ENCODE measurements at places on chromosomes 2 and 18.

- DNase-seq: no peak
Observed at GRCh38 chr2:133726973-133727372, 158.7 kb upstream of the NCKAP5 start.

DNA sequence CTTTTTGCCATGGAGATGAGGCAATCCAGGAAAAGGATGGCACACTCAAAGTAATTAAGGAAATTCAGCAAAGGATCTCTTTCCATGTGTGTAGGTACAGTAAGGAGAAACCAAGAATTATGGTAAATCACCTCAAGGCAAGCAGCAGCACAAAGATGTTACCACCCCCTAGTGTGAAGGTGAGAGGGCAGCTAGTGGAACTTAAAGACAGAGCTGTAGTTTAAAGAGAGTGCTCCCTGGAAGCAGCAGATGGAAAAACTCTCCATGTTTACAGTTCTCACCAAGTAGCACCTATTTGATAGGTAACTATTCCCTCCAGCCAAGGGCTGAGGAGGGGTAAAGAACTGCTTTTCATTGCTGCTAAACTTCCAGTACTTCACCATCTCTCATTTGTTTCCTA lies 860.4 kb upstream of the CRIM1 start:
- DNase-seq: no peak

DNA sequence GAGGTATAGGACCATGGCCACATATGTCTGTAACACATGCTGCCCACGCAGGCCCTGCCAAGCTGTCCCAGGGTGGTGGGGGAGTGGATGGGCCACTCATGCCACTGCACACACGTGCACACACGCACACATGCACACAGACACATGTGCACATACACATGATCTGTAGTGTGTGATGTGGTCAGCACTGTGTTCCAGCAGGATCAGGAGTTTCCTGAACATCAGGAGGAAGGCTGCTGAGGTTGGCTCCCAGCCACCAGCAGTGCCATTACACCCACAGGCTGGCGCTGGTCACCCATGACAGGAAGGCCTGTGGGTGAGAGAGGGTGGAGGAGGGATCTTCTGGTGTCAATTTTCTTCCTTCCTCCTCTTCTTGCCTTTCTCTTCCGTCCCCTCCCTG lies 44.7 kb downstream of the POMC start:
- peak; percentile 54 for DNase-seq

DNA sequence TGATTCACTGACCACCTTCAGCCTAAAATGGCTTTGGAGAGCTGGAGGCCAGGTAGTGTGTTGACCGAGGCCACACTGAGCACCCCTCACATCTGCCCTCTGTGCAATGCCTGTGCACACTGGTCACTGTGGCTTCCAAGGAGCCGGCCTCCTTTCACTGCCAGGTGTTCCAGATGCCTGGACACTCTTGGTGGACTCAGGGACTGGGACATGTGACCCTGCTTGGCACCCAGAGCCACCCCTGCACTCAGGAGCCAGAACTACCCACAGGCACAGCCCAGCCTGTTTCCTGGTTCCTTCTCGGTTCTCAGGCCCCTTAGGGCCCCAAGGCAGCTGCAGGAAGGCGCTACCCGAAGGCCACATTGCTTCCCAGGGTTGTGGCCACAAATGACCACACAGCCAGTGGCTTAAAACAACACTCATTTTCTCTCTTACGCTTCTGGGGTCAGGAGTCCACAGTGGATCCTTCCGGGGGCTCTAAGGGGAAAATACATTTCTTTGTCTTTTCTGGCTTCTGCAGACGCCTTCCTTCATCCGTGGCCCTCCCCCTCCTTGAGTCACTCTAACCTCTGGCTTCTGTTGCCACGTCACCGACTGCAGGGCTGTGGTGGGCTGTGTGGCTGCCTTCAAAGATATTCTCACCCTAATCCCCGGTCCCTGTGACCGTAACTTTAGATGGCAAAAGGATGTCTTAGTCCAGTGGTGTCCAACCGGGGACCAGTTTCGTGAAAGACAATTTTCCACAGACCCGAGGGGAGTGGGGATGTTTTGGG lies 78.6 kb downstream of the ASB1 start:
- no peak for DNase-seq

DNA sequence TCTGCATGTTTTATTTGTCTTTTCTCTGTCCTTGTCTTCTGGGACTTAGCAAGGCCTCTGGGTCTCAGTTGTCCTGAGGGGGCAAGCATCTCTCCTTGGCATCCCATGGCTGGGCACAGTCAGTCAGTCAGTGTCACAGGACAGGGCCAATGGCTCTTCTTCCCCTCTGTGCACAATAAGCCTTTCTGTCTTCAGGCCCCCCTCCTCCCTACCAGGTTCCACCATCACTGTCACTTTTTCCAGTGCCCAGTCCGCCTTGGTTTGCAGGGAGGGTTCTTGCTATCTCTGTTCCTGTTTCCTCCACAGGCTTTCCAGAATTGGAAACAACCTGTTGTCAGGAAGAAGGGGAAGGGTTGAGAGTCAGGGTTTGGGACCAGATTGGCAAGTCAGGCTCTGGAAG lies 1.7 kb upstream of the VAMP5 start:
- DNase-seq: no peak

DNA sequence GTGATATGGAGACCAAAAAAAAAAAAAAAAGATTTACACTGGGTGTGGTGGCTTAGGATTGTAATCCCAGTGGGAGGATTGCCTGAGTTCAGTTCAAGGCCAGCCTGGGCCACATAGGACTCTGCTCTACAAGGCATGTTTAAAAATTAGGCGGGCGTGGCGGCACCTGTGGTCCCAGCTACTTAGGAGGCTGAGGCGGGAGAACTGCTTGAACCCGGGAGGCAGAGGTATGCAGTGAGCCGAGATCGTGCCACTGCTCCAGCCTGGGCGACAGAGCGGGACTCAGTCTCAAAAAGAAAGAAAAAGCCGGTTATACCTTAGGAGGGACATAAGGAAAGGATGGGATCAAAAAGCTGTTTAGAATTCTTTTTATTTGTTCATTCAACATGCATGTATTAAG lies 707 bp upstream of the SPDYA start:
- no peak for DNase-seq

DNA sequence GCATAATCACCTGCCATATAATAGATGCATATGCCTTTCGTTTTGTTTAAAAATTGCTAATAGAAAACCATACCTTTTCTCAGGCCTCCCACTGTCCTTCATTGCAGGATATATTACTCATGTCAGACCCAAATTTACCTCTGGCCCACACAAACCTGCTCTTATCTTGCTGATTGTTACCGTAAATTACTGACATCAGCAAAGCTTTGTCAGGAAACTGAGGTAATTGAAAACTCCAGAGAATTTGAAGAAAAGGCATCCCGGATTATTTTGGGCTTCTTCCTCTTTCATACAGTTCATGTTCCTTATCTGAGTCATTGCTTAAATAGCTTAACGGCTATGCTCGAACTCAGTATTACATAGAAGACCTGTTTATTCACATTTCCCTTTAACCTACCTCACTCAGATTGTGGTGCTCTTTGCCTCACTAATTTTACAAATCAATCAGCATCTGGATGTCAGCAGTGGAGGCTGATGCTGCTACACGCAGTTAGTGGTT lies 145.7 kb downstream of the ZEB2 start:
- DNase-seq: peak; percentile 24

DNA sequence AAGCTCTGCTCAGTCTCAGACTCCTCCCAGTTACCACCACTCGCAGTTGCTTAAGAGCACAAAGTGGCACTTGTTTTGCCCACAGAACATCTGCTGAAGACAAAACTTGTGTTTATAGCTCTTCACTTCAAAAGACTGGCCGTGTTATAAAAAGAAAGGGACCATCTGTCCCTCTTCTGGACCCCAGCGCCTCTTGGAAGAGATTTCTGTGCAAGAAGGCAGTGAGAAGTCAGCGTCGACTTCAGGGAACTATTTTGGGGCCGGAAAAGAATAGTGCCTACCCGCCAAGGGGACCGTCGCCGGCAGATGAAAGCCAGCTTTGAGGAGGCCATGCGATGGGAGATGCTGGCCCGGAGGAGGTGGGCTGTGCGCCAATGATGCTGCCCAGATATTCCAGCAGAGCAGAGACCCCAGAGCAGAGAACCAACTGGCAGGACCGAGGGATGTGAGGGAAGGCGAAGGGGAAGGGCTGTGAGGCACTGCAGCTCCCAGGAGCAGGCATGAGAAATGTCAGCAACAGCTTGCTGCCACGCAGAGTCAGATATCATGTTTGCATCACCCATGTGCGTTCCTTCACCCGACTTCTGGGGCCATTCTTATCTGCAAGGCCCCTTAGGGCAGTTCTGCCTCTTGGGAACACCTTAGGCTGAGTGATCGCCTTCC lies 270.9 kb downstream of the ATAD2B start:
- DNase-seq: no peak

DNA sequence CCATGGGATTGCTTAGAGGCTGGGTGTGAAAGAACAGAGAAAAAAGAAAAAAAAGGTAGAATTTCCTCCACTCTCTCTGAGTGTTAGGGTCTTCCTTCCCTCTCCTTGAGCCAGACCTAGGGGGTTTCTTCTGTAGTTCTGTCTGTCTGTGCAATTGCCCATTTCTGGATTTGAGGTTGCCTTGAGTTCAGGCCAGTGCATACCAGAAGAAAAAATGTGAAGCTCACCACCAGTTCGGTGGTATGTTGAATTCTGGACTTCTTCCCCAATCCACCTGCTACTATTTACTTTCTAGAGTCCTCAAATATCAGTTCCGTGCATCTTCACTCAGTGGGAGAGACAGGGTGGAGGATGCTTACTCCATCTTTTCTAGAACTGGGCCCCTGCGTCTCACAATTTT lies 15.3 kb upstream of the SELENOI start:
- no peak for DNase-seq

DNA sequence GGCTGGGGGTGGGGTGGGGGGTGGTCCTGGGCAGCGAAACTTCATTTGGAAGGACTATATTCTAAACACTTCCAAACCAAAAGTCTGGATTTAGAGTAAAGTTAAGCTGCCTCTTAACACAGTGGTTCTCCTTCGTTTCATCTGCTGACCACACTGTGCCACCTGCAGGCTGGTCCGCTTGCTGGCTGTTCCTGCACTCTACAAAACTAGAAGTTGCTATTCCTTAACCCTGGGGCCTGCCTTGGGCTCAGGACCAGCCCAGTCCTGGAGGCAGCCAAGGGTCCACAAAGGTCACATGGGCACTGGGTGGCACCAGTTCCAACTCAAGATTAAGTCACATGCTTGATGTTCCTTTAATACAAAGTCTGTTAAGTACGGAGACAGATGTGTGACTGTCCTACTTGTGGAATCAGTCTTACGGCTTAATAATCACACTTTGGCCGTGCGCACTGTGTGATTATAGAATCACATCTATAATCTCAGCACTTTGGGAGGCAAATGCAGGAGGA lies 195.4 kb downstream of the FAM210A start:
- DNase-seq: peak; percentile 66

- no peak for DNase-seq
Observed at GRCh38 chr2:60437080-60437696, 116.3 kb downstream of the BCL11A start.

DNA sequence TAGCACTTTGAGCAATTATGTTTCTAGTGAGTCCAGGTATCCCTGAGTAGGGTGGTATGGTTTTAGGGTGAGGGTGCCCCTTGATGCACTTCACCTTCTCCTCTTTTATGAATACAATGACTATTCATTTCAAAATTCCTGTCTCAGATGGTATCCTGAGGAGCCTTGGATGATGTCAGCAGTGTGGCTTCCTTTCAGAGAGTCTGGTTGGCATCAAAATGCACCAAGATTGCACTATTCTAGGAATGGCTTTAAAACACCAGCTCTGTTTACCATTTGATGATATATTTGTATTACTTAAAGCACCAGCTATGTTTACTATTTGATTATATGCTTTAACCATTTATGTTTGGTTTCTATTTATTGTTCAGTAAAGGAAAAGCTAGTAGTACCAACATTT lies 141.0 kb downstream of the FMNL2 start:
- DNase-seq: no peak

DNA sequence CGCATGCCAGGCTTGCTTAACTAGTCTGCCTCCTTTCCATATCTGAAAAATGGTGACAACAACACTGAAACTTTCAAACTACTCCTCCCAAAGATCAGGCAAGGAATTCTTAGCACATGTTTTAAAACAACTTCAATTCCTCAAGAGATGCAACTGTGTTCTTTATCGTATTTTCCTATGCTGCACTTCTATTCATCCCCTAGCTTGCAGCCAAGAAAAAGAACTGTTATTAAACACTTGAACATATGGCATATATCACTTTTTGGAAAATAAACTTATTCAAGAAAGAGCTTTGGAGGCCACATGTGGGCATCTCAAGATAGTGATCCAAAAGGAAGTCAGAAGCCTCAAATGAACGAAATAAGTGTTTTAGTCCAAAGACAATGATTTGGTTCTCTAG lies 75.6 kb upstream of the STAM2 start:
- no peak for DNase-seq

DNA sequence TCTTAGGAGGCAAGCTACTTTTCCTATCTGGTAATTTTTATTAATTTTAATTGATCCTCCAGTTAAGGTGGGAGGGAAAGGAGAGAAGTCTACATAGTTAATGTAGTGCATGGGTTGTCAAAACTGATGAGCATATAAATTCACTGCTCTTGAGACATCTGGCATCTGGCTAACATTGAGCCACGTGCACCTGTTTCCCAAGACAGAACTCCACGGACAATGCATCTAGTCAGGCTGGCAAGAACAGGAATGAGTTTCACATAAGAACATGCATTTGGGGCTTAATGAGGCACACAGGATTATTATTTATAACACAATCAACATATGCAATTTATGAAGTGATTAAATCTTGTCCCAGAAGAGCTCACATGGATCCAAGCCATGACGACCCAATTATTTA lies 16.2 kb upstream of the RAB1A start:
- DNase-seq: no peak

GRCh38 chr2:13052547-13052946 lies 335.8 kb downstream of the TRIB2 start:
- DNase-seq: no peak

- no peak for DNase-seq
Observed at GRCh38 chr2:64354857-64355680, 98.9 kb upstream of the LGALSL start.

GRCh38 chr2:188978291-188979081 lies 4.3 kb downstream of the COL3A1 start:
- no peak for DNase-seq

DNA sequence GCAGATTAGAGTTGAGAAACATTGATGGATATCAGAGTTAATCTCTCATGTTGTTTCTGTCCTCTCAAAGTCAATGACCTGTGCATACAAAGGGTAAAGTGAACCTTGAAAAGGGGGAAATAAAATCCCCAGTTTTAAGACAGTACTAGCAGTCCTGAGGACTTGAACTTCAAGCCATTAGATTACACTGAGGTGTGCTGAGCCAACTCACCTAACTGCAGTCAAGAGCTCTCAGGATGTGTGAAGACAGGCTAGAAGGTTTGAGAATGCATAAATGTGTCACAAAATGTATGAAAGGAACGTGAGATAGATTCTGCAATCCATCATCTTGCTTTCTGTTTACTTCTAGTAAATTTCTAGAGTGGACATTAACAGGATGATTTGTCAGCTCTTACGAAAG lies 35.5 kb downstream of the DOCK10 start:
- DNase-seq: no peak

- no peak for DNase-seq
Observed at GRCh38 chr2:38653715-38654527, 12.0 kb upstream of the GALM start.
